ENCODE measurements at places on chromosomes 13 and 19. TPM values are rescaled to one million over a fixed set of nuclear protein-coding genes. Genes with fewer than 3 reads are reported as not detected.

Gene KRTDAP
- total RNA-seq = not detected

Gene KLK14
- not detected for total RNA-seq

Gene KLK4
- total RNA-seq = not detected

Gene FGF22
- not detected for total RNA-seq

Gene ABCC4
- 41.4 TPM for total RNA-seq

Gene SPTBN4
- 7.4 TPM for total RNA-seq

Gene CYP4F12
- not detected for total RNA-seq

All from uterine smooth muscle cell (primary cell).